ENCODE measurements at places on chromosomes 16 and 17.

- no peak for DNase-seq
These were observed at the start of gene SDR42E2 for GRCh38 chr16:22161999-22162655. SDR42E2 (plus strand) TSS chr16:22162506; CDS start chr16:22165583, 3,077 bp downstream.

DNA sequence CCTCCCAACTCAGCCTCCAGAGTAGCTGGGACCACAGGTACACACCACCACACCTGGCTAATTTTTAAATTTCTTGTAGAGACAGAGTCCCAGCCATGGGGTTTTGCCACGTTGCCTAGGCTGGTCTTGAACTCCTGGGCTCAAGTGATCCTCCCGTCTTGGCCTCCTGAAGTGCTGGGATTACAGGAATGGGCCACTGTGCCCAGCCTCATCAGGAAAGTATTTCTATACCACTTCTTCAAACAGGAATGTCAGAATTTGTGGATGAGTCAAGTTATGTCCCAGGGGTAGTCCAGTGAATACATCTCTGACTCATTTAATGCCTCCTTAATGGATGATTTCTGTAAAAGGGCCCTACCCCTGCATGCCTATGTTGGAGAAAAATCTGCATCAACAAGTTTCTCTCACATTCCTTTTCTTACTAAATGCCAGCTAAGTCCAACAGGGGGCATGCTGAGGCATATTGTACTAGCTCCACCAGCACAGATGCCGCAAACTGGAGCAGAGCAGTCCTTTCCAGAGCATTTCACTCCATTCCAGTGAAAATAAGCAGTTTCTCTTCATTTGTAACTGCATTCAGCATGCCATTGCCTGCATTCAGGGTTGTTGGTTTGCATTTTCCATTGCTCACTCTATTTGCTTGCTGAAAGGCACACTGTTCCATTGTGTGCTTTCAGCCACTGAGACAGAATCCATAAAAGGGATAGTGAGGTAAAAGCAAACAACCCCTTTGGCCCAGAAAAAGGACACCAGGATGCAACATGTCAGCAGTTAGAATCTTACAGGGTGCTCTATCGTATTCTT is 5.3 kb upstream of the CAVIN1 start:
- no peak for DNase-seq

DNA sequence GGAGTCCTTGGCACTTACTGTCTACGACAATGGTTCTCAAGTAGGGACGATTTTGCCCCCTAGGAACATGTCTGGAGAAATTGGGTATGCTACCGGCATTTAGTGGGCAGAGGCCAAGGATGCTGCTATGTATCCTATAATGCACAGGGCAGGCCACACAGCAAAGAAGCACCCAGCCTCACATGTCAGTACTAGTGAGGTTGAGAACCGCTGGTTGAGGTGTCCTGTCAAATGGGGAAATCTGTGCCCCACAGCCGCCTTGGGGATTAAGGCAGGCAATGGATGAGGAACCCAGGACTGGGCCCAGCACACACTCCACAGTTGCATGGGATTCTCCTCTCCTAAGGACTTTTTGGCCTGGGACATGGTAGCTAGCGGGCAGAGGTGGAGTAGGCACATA is 86.7 kb upstream of the TOB1 start:
- no peak for DNase-seq

DNA sequence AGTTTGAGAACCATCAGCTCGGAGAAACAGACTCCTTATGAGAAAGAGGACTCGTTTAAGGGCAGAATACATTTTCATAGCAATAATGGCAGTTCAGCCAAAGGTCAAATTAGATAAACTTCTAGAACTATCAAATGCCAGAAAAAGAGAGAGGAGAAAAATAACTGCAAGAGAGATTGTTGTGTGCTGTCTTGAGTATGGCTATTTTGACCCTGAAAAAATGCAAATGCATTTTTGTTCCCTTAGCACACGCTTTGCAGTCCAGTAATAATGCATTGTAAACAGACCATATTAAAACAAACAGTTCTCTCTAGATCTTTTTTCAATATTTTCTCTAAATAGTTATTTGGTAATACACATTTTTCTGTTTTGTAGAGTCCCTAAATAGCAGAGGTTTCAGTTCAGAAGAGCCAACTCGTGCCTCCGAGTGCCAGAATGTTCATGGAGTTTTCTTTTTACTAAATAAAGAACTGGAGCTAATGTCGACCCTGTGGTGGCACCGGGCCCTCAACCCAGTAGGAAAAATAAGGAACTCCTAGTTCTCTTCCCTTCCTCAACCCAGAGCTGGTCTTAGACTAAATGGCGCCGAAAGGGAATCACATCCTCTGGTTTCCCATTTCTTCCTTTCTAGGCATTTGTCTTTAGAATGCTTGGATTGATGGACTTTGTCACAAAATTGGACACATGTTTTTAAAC is 298.0 kb downstream of the MAP2K4 start:
- no peak for DNase-seq

DNA sequence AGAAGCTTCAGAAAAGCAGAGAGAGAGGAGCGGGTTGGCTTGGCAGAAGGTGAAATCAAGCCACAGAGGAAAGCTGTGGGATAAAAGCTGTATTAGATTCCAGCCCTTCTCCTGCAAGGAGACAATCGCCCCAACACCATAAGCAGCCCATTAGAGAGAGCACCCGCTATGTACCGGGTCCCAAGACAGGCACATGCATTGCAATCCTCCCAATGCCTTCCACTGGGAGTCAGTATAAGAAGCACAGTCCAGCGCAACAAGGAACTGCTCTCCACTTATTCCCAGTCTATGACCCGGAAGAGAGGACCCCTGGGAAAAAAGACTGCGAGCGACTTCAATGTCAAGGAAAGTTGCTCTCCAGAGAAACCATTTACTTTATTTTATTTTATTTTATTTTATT is 43.8 kb downstream of the NOG start:
- DNase-seq = no peak

DNA sequence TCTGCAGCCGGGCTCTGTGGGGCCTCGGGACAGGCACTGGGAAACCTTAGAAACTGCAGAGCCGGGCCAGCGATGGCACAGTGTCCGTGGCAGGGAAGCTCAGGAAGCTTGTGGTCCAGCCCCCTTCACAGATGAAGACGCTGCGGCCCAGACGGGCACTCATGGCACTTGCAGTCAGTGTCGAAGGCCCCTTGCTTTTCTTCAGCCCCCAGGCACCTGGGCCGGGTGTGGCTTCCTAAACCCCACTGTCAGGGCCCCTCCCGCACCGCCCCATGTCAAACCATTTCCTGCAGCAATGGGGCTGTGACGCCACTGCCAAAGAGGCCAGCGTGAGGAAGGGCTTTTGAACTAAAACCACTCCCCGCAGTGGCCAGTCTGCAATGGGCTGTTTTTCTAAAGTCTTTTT is 164.0 kb downstream of the LAT start:
- no peak for DNase-seq

DNA sequence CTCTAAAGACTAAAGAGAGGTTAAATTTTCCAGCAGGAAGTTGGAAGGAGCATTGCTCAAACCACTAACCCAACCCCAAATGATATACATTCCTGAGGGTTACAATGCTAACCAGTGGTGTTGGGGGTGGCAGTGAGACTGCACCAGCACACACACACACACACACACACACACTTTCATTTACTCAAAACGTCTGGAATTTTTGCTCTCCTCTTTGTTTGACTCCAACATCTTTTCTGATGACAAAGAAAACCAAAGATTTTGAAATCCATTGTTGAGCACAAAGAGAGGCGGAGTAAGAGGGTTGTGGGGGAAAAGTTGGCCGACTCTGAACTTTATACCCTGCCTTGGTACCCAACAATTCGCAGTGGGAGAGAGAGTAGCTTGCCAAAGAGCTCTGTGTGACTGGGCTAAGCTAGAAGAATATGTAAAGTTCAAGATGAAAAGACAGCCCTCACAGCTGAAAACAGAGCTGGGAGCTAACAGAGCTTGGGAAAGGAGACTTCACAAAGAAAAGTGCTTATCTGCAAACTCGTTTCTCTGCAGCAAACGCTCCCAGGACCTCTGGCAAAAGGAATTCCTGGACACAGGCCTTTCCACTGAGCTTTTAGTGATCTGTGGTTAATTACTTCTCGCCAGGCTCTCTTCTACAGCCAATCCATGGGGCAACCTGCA is 426.0 kb upstream of the CDH11 start:
- no peak for DNase-seq

DNA sequence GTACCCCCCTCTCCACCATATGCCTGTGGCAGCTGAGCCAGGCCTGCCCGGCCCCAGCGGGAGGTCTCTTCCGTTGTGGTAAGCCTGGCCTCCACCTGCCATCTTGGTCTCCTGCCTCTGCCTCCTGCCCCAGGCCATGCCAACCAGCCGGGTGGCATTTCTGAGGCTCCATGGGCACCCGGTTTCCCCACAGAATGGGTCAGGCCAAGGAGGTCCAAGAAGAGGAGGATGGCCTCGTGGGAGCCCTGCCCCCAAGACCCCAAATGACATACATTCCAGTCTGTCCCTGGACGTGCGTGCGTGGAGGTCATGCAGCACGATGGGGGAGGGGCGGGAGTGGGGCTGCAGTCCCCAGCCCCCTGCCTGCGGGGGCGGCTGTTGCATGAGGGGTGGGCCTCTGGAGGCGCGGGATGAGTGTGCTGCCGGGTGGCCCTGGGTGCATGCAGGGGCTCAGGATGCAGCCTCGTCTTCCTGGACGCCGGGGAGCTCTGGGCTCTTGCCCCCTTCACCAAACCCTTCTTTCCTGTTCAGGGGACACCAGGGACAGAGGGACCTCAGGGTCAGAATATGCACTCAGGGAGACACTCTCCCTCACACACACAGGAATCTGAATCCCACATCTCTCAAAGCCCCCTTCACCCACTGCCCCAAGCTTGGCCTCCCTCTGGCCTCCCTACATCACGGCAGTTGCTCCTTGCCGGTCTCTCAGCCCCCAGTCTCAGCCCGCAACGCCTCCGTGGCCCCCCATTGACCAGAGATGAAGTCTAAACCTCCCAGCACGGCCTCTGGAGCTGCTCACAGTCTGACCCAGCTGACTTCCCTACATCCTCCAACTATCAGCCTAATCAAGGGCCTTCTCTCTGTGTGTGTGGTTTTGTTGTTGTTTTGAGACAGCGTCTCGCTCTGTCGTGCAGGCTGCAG is 16.0 kb upstream of the NCBP3 start:
- DNase-seq = no peak
